ENCODE measurements at places on chromosomes 6 and 20.
A peak's percentile ranks its signal among the peaks of the same experiment; 100 is the strongest.

GRCh38 chr20:37388831-37389230, 42.9 kb downstream of the SRC start:
- DNase-seq = no peak

- peak; percentile 42 for DNase-seq
Observed at GRCh38 chr6:125918681-125919566, 37.6 kb upstream of the HINT3 start.

- DNase-seq = peak; percentile 61
Observed at GRCh38 chr20:17431621-17432364, 99.4 kb downstream of the BFSP1 start.

- DNase-seq = no peak
Observed at GRCh38 chr6:155791891-155792290, 336.3 kb upstream of the NOX3 start.

GRCh38 chr6:33696548-33697518, 14.7 kb downstream of the UQCC2 start:
- DNase-seq = no peak

All from stimulated activated naive CD8-positive, alpha-beta T cell treated with anti-CD3 and anti-CD28 coated beads, Interleukin-15, Interleukin-2, amounts not matched to agents 100 U/mL and 50 U/mL, for 24 hours (primary cell).